ENCODE measurements at places on chromosomes 4 and X.

DNA sequence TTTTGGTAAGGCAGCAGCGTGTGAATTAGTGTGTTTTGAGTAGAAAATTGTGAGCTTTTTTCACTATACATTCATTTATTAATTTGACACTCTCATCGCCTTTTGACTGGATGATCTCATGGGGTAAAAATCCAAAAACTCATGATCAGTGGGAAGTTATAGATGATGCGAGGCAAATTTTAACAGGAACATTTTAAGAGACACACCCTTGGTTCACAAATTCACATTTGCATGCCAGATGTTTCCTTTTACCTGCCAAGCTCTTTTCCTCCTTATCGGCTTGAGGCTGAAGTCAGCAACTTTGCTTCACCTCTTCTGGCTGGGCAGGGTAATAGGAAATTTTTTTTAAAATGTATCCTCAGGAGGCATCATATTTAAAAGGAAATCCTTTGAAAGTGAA is 318.0 kb upstream of the HS3ST1 start:
- no peak for DNase-seq

- DNase-seq: no peak
Observed at GRCh38 chr4:3346146-3346545, 53.3 kb downstream of the RGS12 start.

GRCh38 chr4:125440814-125441213 is 126.1 kb downstream of the FAT4 start:
- no peak for DNase-seq

- DNase-seq: no peak
Observed at GRCh38 chr4:41006141-41006540, 208.2 kb downstream of the APBB2 start.

DNA sequence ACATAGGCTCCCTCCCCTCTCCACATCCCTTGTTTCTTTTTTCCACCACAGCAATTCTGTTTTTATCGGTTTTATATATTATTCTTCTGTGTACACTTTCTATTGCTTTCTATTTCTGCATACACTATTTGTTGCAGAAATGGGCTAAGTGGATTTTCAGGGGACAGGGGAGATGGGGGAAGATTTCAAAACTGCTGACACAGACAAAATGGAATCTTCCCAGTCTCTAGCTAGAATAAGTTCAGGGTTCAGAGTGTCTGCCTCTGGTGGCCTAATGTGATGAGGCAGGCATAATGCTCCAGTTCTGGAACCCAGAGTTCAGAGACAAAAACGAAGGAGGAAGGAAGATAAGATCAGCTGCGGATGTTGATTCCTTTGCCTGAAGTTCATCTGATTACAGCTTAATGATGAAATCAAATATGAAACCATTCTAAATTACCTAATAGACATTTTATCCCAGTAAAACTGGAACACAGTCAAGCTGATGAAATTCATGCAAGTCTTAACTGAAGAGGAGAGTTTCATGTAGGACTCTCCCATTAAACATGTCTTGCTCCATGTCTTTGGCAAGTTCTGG is 447.1 kb downstream of the AFF2 start:
- DNase-seq: no peak
